ENCODE measurements at places on chromosomes 13 and 19.

DNA sequence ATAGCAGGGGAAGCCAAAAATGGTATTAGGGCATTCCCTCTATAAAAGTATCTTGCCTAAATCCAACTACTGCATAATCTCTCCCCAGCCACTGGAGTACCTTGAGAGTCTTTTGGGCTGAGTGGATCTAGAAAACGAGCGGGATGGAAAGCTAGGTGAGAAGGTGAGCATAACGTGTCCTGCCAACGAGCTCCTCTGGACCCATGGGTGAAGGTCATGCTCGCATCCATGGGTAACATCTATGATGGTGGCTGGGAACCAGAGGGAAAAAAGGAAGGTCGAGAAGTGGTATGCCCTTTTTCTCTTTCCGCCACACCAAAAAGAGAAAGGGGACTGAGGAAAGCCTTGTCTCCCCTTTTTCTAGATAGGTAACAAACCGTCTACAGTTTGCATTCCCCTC, 63.0 kb downstream of the ZNF208 start:
- no peak for DNase-seq

GRCh38 chr13:95870421-95870820, 182.8 kb downstream of the UGGT2 start:
- no peak for DNase-seq

- DNase-seq: no peak
Observed at GRCh38 chr19:19615086-19615485, 3.4 kb downstream of the PBX4 start.

GRCh38 chr19:35355791-35356460, 2.3 kb upstream of the FFAR3 start:
- DNase-seq: no peak

DNA sequence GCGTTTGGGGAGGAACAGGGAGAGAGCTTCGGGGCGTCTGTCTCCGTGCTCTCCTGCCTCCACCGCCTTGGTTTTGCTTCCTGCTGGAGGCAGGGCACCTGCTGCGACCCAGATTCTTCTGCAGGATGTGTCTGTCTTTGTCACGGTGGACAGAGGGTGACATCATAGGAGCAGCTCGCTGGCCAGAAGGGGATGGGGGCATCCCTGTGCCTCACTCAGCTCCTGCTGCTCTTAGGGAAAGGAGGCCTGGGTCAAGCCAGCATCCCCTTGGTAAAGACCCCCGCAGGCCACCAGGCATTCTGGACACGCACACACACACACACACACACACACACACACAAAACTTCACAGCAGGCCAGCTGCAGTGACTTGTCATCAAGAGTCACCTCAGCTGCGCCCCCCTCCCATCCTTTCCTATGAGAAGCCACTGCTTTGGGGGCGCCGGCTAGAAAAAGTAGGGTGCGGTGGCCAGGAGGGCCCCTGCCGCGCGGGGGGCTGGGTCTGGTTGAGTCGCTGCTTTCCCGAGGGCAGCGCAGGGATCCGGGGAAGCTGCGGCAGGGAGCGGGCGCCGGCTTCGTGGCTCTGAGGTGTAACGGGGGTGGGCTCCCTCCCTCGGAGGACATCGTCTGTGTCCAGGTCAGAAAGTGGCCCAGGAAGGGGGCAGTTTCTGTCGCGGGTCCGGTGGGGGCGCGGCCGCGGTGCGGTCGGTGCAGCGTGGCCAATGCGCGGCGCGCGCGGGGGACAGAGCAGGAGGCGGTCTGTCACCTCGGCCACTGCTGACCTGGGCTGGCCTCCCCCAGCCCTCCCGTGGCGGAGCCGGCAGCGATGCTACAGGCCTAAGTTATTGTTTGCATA, 15.8 kb upstream of the NPAS1 start:
- DNase-seq: no peak

DNA sequence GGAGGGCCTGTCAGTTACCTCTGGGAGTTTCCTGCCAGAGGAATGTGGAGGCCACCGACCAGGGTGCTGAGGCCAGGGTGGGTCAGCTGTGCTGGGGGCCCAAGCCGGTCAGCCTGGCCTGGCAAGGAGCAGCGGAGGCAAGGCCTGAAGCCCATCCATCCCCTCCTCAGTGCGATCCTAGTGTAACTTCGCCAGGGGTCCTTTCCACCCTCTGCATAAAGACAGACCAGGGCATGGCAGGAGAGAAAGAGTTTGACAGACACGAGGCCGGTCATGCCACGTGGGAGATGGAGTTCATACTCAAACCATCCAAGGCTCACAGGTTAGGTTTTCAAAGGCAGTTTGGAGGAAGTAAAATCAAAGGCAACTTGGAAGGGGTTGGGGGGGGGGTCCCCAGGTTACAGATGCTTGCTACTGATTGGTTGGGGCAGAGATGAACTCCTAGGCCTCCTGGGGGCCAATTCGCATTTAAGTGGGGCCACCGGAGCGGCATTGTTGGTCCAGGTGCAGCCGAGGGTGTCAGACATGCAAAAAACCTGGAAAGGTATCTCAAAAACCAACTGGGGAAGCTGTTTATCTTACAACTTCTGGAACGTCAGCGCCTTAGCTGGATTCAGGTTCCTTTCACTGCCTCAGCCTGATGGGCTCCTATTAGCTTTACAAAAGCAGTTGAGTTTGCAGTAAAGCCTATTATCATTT, 36.8 kb upstream of the DPRX start:
- DNase-seq: no peak

DNA sequence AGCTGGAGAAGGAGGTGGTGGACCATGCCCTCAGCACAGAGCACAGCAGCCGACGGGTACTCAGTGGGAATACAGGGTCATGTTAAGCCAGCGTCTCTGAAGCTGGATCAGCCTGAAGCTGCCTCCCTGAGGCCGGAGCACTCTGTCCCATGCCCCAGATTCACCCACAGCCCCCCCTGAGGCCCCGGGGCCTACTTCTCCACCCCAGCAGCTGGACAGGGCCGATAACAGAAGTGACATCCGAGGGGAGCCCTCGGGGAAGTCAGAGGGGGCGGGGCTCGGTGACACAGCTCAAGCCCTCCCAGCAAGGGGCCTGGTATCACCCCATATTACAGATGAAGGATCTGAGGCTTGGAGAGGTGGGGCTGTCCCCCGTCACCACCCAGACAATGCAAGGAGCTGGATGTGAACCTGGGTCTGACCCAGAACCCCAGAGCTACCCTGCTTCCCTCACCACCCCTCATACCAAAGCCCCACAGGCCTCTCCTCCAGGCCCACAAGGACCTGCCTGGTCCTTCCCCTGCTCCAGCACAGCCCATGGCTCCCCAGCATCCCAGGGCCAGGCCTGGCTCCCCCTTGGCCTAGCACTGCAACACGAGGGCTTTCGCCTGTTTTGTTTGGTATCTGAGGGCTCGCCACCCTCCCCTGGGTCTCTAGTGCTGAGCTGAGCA, 5.7 kb downstream of the R3HDM4 start:
- no peak for DNase-seq
